ENCODE measurements at places on chromosomes 6 and 20. TPM values are rescaled to one million over a fixed set of nuclear protein-coding genes. Genes with fewer than 3 reads are reported as not detected.

OOEP gene
- total RNA-seq = not detected

TNFRSF21 gene
- total RNA-seq = 24.0 TPM

KHDC1L gene
- total RNA-seq = not detected

KCNK16 gene
- total RNA-seq = not detected

TSPO2 gene
- not detected for total RNA-seq

SLCO4A1 gene
- total RNA-seq = 10.4 TPM

Measured in pulmonary artery endothelial cell (primary cell).